Daoy (cell line): ENCODE measurements at places on chromosomes 6 and 20. TPM values are rescaled to one million over a fixed set of nuclear protein-coding genes. Genes with fewer than 3 reads are reported as not detected.
A peak's percentile ranks its signal among the peaks of the same experiment; 100 is the strongest.

Gene COL20A1
- total RNA-seq, result 0.97 and 1.3 TPM in 2 replicates

Gene MATN4
- total RNA-seq, result not detected in 2 replicates

Gene GRIK2
- not detected in 2 replicates for total RNA-seq

Gene DDRGK1
- total RNA-seq, result 35.7 and 57.9 TPM in 2 replicates

DNA sequence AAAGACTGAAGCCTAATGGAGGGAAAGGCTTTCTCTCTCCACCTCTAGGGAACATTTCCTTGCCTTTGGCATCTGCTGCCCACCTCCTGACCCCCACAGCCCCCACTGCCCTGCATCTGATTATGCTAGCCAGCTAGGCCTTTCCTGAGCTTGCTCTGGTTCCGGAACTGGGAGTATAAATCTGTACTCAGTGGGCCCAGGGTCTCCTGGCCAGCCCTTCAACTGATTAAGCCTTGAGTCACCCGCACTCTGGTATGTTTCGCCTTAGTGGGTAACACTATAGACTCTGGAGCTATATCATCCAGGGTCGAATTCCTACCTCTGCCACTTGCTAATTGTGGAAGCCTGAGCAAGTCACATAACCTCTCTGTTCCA is 45.6 kb upstream of the RIPOR2 start:
- DNase-seq, result peak; percentile 70

DNA sequence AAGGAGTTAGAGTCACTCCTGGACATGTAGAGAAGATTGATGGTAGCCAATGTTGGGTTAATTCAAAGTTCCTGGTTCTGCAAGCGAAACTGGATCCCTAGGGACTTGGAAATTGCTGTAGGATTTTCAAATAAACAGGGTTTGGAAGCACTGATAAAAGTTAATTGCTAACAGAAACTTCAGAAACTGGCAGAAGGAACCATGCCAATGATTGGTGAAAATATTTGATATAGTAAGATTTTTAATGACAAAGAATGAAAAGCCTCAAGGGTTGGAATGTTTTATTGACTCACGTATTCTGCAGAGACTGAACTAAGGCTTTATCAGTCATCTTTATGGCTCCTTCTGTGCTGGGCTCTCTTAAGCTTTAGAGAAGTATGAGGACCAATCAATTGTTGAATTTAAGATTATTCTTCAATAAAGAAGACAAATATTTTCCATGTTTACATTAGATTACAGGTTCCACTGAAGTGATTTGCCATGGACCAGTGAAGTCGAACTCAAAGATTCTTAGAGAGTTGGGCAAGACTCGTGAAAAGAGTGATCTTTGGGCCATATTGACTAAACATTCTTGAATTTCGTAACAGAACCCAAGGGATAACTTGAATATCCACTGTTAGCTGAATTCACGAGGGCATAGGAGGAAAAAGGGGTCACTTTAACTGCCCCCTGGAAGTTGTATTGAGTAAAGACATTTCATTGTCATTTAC is 371.4 kb downstream of the HDGFL1 start:
- DNase-seq, result no peak

- DNase-seq, result no peak
These were observed 195.1 kb downstream of the PRKN start for GRCh38 chr6:162532283-162533008.

GRCh38 chr6:62441182-62441581 is 155.2 kb upstream of the KHDRBS2 start:
- no peak for DNase-seq

Gene OPRL1
- 0.33 and 0.51 TPM in 2 replicates for total RNA-seq

GRCh38 chr6:119957195-119957594 is 607.6 kb upstream of the MAN1A1 start:
- no peak for DNase-seq

- DNase-seq, result peak; percentile 90
These were observed 39.3 kb downstream of the ATXN1 start for GRCh38 chr6:16721977-16722376.

Gene BNIP5
- total RNA-seq, result not detected in 2 replicates

DNA sequence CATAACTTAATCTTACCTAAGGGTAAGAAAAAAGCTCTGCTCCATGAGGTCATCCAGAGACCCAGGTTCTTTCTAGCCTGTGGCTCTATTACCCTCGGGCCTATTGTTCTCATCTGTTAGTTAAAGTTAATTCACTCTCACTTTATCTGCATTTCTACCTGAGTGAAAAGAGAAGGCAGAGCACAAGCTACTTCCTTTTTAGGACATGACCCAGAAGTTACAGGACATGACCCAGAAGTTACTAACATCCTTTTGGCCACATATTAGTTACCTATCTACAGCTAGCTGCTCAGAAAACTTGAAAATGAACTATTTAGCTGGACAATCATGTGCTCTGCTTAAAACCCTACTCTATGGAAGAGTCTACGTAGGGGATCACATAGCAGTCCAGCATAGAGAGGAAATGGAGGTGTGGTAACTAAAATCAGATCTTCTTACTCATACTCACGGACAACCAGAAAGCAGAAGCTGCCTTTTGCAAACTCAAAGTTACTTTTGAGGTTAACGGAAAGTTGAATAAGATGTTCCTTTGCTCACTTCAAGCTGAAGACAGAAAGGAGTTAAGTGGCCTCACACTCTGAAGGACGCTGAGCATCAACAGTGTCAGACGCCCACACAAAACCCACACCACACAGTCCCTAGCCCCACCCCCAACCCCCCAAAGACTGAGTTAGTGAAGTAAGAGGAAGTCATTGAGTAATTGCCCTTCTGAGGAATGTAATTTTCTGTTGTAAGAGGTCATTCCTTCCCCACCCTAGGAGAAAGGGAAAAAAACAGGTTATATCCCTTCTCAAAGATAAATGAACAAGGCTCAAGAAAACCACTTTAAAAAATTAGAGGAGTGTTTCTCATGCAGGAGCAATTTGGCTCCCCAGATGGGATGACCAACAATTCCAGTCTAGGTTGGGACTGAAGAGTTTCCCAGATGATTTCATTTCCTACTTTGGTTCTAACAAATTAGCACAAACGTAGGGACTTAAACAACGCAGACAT is 45.9 kb upstream of the TAB2 start:
- no peak for DNase-seq

DNA sequence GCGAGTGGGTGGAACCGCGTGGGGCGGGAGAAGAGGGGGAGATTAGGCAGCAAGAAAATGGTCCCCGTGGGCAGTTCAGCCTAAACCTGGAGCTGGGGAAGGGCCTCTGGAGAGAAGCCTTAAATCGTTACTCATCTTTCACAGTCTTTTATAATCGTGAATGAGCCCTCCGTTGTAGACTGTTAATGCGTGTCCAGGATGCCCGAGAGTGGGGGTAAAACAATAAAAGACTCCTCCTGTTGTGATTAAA is 11.0 kb upstream of the ELOVL5 start:
- no peak for DNase-seq

DNA sequence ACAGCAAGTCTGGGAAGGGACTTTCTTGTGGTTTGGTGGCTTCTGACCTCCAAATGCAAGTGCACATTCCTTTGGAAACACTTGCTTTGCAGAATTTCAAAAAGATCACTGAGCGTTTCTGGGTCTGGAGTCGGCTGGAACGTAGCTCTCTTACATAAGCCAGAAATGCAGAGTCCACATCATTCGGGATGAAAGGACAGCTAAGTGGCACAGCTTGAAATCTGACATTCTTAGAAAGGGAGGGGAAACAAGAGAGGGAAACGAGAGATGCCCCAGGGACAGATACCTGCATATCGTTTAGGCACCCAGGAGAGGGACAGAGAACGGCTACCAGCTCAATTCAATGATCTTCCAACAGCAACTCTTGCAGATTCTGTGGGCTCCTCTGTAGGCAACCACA is 118.7 kb downstream of the NFATC2 start:
- no peak for DNase-seq
